ENCODE measurements at places on chromosomes 6 and 20.

- no peak for DNase-seq
Measured at GRCh38 chr6:10269814-10270472, 144.9 kb downstream of the TFAP2A start.

DNA sequence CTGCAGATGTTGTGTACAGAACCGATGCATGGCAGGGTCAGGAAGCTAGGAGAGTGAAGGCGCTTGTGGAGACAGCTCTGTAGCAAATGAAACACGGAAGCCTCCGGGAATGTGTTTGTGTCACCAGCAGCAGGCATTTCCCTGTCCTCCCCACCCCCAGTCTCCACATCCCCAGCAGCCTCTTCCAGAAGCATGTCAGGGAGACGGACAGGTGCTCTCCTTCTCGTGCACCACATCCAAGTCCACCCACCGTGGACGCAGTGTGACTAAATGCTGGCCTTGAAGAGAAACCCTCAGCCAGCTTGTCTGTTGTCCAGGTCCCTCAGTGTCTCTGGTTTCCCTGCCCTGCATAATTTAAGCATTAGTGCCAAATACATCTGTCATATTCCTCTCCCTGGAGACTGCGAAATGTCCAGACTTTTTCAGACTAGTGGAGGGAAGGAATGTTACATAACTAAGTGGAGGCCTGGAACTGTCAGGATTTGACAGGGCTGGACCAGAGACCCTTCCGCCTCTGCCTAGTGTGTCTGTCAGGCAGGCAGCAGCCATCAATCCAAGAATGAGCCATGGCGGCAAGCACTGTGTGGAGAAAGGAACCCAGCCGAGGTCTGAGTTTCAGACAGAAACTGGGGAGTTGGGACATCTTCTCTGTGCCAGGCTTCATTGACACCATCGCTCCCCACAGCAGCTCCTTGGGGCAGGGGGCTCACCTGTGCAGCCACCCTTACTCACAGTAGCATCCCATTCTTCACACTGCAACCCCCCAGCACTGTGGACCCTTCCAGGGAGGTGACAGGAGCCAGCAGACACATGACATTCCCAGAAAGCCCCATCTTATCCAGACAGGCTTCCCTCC is 26.6 kb upstream of the PI16 start:
- DNase-seq = no peak

DNA sequence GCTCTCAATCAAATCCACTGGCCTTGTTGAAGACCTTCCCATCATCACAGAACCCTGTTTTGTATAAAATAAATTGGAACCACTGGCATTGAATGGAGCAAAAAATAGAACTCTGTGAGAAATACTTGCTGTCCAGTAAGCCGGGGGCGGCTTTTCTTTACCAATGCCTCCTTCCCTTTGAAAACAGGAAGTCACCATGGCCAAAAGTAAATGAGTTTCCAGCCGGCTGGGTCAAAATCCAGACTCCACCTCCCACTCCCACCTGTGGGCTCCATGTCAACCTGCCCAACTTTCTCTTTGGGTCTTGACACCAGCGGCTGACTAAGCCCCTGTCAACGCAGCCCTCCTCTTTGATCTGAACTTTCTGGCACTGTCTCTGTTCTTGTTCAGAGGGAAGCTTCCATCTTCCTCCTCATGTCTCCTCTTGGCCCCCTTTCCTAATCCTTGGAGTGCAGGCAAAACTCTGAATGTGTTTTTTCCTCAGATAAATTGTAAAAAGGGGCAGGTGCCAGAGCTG is 95.2 kb downstream of the TFAP2C start:
- DNase-seq = no peak

DNA sequence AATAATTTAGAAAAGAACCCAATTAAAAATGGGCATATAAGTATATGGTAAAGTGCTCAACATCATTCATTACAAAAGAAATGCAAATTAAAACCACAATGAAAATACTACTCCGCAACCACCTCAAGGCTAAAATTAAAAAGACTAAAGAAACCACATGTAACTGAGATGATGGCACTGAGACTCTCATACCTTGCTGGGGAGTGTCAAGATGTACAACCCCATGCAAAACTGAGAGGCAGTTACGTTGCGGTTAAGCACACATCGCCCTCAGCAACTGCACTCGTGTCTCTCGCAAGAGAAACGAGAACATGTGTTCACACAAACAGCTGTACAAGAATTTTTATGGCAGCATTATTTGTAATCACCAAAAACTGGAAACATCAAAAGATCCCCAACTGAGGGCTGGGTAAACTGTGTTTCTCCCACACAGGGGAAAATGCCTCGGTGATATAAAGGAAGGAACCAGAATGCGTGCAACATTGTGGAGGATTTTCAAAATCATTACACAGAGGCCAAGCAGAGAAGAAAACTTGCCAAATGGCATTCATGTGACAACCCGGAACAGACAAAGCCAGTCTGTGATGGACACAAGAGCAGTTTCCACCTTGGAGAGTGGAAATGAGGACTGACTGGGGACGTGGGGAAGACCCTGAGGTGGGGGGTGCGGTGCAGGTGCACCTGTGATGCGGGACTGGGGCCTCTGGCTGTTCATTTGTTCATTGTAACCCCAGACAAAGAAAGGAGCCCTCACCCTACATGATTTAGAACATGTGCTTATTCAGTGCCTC is 144.9 kb downstream of the WDR27 start:
- DNase-seq = no peak

DNA sequence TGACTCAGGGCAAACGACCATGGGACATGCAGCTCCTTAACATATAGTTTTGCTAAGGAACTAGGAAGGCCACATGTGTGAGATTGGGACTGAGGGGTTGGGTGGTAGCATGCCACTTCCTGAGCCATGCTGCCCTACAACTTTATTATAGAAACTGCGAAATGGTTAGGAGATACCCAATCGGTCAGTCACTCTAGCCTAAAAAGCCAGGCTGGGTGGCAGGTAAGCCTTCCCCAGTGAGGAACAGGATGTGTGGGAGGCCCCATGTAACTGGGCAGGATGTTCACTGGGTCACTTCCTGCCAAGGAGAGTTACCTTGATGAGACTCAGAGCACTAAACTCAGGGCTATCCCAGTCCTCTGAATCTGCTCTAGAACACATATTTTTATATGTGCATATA is 123.5 kb downstream of the MAP3K7 start:
- no peak for DNase-seq

GRCh38 chr6:99349171-99350141 is at the start of gene FAXC:
FAXC (minus strand) TSS chr6:99349674; CDS start chr6:99349372, 302 bp downstream.
- peak; percentile 32 for DNase-seq

- no peak for DNase-seq
Measured at GRCh38 chr6:47207261-47207660, 102.4 kb downstream of the TNFRSF21 start.

- DNase-seq = no peak
Measured at GRCh38 chr6:106243261-106243660, 82.3 kb downstream of the ATG5 start.

GRCh38 chr20:49422161-49422560 is 60.3 kb downstream of the KCNB1 start:
- DNase-seq = no peak

All from SW480 (cell line).